ENCODE measurements at places on chromosomes 3 and 15.

DNA sequence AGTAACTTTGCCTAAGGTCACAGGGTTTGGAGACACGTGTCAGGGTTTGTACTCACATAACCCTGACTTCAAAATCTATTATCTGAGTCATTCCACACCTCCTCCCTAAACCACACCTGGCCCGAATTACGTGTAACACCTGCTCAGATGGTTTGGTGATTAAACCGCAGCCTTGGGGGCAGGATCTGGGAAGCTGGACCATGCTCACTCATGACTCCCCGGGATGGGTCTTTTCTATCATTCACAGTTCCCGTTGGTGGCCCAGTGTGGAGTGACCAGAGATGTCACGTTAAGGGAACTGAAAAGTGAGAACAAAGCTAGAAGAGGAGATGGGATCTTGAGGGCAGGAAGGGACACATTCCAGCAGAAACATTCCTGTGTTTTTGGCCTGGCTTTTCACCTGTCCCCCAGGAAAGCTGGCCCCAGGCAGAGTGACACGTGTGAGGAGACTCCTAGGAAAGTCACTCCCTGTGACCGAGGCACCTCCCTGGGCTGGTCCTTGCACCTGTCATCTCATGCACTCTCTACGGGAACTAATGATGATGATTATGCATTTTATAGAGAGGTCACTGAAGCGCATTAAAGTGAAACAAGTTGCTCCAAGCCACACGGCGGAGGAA, 75.4 kb upstream of the POMGNT2 start:
- DNase-seq = peak; percentile 40

- no peak for DNase-seq
These were observed 77.2 kb downstream of the NBEAL2 start for GRCh38 chr3:47056705-47057104.

DNA sequence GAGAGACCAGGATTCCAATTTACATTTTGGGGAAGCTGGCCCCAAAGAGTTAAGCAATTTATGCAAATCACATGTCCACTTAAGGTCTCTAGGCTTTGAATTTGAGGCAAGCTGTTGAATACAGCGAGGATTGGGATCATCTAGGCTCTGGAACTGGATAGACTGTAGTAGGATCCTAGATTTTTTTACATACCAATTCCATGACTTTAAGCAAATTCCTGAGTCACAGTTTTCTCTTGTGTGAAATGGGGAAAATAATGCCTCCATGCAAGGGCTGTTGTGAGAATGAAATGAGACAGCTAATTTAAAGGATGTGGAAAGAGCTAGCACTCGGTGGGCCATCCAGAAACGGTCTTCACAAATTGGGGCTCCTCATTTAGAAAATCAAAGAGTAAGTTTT, 103.4 kb downstream of the MINAR1 start:
- no peak for DNase-seq

DNA sequence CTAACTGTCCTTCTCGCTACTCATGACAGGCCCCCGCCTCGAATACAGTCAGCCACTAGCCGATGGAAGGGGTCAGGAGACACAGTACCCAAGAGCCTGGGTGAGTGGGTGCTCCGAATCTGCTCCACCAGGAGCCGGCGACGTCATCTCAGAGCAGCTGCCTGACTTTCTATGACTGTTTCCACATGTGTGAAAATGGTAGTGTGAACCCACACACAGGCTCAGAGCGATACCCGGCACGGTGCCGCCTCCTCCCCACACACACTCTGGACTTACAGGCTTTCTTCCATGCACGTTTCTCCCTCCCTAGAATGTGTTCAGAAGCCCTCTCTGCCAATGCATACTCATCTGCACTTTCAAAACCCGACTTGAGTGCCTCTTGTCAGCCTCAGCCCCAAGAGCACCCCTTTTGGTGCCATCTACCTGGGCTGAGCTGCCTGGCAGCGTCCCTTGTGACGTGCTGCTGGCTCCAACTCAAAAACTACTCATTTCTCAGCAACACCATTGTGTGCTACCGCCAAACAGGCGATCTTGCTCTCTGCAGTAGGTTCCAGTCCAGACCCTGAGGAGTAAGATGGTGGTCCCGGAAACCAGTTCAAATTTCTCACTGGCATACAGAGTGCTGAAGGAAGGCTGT, 29.7 kb downstream of the VGLL4 start:
- DNase-seq = no peak

DNA sequence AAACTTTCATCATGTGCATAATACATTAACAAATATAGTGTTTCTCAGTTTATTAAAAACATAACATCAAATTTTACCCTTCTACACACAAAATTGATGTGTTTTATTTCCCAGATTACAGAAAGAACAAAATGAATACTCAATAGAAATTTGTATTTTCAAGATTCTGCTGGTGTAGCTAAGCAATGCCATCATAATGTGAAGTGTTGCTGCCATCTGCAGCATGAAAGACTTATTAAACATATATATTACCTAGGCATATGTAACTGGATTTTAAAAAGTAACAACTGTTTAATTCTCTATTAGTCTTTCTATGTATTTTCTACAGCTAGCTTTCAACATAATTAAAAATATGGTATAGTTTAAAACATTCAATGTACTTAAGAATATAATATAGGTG, 27.5 kb downstream of the PLSCR5 start:
- no peak for DNase-seq
